Stimulated activated CD4-positive, alpha-beta T cell treated with anti-CD3 and anti-CD28 coated beads, Interleukin-1b, Interleukin-23, amount 100 ng/mL, for 4 hours (primary cell): ENCODE measurements at places on chromosomes 1 and 21.

DNA sequence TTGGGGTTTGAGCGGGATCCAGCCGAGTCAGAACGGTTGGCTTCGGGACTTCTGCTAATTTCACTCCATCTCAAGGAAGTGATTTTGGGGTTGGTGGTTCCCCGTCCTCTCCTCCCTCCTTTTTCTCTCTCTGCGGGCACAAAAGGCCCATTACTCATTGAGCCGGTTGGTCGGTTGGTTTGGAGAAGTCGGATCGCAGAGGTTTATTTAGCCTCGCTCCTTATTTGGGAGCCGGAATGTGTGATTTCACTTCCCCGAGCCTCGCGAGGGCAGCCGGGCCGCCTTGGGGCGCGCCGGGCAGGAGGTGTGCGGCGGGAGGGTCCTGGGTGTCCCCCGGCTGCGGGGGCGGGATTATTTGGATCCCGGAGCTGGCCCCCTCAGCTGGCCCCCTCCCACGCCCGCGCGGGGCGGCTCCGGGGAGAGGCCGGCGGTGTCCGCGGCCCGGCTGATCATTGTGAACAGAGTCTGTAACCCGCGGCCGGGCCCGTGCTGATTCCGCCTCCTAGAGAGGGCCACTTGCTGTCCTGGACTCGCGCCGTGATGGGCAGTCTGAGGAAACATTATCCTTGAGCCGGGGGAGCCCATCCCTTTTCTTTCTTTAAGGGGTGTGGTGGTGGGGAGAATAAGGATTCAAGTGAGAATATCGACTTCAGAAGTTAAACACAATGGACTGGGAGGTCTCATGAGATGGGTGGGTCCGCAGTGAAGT is 1.2 kb downstream of the MAPKAPK2 start:
- DNase-seq = peak; percentile 21

GRCh38 chr1:154849645-154850131 is 20.4 kb downstream of the KCNN3 start:
- no peak for DNase-seq

DNA sequence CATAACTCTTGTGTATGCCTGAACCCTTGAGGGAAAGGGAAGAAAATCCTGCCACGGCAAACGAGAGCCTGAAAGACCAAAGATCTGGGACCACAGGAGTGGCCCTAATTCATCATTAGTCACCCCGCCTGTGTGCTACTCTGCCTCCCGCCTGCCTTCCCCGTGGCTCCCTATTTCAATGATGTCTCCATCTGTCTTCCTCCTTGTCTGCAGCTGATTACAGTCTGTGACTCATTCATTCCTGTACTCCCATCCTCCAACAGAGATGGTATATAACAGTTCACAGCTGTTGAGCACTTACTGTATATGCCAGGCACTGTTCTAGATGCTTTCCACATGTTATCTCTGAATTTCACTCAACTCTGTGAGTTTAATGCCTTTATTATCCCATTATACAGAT is 96.6 kb downstream of the SEC16B start:
- DNase-seq = no peak

GRCh38 chr21:22900490-22900889 is 1902.3 kb downstream of the NCAM2 start:
- no peak for DNase-seq

- DNase-seq = no peak
Measured at GRCh38 chr1:48688102-48688760, 88.5 kb downstream of the BEND5 start.

DNA sequence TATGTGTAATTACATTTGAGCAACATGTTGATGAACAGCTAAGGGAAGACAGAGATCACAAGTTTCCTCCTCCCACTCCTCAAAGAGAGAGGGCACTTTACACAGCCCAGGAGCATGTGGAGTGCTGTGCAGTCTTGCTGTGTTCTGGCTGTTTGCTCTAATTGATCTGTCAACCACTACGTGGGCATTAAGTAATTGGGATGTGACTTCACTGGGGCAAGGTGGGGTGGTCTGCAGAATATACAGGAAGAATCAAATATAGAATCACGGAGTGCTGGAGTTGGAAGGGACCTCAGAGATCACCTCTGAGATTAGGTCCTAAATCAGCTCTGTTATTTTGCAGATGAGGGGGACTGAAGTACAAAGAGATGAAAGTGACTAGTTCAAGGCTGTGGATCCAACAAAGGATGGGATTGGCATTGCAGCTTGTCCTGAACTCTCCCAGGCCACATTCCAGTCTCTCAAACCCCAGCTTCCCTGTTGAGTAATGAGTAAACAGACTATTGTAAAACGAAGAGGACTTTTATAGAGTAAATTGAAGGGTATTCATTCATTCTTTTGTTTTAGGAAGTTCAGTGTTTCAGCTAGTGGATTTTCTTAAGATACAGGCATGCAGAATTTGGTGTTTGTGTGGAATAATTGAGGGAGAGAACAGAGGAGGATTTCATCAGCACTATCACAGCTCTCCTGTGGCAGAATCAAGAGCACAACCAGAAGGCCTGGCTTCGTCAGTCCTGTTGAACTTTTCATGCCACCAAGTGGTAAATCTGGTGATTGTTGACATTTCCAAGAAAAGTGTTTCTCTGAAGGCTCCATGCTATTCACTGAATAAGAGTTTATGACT is 22.4 kb downstream of the NOS1AP start:
- no peak for DNase-seq

GRCh38 chr1:6418668-6419396 is 887 bp downstream of the HES2 start:
- no peak for DNase-seq

GRCh38 chr1:10765734-10766478 is 30.5 kb downstream of the CASZ1 start:
- no peak for DNase-seq

- DNase-seq = no peak
Measured at GRCh38 chr1:54249819-54250435, 50.0 kb downstream of the MRPL37 start.

DNA sequence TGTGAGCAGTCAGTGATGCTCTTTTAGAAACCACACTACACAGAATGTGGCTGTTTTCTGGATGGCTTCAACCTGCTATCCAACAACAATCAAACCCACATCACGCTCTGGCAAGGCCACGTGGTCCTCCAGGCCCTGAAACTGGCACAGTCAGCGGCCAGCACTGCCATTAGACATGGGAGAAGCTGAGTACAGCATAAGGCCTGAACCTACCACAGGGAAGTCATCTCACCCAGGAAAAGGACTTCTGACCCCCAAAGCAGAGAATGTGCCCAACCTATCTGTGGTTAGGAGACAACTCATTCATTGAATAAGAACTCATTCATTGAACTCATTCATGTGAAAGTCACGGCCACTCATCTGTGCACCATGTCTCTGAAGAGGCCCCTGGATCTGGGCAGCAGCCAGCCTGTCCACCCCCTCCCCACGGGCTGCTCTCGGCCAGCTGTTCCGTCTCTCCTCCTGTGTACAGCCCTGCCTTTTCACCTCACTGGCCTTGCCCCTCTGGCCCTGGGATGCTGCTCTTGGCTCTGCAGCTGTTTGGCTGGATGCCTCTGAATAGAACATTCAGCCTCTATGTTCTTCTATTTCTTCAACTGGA is 41.1 kb downstream of the C1orf198 start:
- DNase-seq = no peak

DNA sequence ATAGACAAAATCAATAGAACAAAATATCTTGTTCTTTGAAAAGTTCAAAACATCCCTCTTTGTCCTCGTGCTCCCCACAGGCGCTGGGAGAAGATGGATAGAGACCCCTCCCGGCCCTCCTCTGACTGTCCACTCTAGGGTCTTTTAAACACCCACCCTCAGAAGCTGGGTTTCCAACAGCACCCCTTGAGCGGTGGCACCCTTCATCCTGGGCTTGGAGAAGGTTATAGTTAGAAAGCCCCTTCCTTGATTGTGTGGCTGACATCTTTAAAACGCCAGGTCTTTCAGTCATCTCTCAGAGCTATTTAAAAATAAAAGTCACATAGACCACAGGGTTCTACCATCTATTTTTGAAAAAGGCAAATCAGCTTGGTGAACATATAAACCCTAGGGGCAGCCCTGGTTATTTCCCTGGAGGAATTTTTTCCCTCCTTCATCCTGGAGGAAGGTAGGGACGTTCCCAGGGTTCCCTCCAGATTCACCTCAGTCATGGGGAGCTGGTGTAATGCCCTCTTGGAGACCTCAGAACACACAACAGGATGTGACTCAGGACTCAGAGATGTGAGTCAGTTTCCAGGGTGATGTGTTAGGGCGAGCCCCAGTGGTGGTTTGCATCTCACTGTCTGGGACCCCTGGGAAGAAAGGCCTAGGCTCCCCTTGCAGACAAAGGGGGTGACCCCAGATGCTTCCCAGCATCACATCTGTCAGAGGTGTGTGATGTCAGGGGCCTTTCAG is 138.5 kb downstream of the CLIC6 start:
- peak; percentile 30 for DNase-seq

- DNase-seq = no peak
Measured at GRCh38 chr1:230105754-230106625, 39.0 kb downstream of the GALNT2 start.

DNA sequence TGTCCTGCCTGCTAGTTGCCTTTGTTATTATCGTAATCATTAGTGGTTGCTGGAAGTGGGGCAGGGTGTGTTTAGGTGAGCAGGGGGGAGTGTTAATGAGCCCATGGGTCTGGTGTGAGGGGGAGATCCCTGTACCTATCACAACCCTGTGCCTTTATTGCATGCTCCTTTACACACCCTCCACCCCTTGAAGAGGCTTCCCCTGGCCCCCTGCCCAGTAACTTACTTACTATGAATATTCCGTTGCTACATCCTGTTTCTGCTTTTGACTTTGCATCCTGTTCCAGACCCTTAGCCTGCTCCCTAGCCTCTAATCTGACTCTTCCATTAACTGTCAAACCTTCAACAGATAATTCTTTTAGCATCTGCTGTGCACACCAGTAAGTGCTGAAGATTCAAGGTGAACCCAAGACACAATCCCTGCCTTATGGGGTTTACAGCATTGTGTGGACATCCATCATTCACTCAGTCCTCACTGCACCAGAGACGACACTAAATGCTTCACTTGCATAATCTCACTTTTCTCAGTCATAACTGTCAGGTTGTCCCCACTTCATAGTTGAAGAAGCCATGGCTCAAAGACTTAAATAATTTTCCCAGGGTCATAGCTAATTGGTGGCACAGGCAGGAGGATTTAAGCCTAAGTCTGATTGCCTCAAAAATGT is 47.9 kb downstream of the CDC7 start:
- DNase-seq = no peak

GRCh38 chr1:217472915-217473314 is 158.0 kb downstream of the GPATCH2 start:
- DNase-seq = no peak

- DNase-seq = no peak
Measured at GRCh38 chr1:108016451-108016920, 51.5 kb upstream of the VAV3 start.

DNA sequence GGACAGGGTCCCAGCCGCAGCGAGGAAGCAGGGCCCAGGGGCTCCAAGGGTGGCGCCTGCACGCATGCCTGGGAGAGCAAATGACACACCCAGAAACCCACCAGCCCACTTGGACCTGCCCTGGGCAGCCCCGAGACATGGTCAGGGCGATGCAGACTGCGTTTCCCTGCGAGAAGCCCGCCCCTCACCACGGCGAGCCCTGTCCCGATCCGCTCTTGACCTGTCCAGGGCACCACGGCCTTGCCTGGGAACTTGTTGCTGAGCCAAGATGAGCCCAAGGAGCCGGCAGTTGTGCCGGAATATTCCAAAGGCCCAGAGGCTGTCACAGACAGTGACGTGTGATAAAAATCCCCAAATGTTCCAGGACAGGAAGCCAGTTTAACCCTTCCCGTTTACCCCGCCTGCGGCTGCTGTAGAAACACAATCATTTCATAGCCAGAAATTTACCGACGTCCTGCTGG is 78.1 kb downstream of the SIK1 start:
- no peak for DNase-seq

DNA sequence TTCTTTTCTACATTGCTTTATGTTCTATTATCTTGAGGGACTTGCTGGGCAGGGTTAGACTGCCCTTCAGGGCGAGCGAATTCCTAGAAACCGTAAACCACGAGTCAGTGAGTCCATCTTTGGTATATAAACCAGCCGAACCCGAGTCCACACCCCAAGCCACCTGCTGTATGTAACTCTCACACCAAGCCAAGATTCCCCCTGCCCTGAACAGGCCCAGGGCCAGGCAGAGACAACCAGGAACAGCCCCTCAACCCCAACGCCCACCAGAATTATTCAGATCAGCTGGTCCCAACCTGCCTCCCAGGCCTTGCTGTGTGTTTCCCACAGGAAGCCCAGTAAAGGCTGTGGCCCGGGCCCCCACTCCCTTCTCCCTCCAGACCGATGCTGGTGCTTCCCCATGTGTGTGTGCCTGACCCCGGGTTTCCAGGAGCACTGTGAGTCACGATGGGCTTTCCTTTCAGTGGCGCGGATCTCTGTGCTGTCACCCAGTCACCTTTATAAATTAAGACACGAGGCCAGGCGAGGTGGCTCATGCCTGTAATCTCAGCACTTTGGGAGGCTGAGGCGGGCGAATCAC is 17.1 kb downstream of the KIF17 start:
- no peak for DNase-seq

DNA sequence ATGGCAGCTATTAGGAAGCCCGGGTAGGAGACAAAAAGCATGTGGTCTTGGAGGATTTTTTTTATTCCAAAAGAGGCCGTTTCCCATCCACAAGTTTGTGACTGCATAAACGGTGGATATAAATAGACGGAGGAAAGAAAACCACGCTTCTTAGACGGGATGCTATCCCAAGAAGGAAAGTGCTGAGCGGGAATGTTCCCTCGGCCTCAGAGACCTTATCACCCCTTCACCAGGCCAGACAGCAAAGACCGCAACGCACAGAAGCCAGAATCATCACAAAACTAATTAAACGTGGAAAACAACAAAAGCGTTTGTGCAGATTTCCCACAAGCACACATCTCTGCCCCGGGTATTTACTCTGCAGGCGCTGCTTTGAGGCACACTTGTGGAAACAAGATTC is 43.2 kb downstream of the HLCS start:
- no peak for DNase-seq
